ENCODE measurements at places on chromosomes 6 and 20.
A peak's percentile ranks its signal among the peaks of the same experiment; 100 is the strongest.

DNA sequence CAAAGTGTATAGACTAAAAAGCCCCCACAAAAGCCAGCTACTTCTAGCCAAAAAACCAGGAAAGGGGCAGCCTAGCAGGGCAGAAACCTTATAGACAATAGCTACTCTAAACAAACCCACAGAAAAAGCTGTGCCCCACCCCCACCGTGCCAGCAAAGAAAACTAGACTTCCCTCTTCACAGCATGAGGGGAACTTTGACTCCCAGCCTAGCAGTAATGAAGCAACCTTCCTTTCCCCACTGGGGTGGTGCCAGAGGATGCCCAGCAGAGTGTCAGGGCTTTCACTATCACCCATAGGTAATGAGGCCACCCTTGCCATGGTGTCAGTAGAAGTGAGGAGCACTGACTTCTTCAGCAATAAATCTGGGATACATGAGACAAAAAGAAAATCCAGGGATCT is 99.0 kb upstream of the LGSN start:
- no peak for DNase-seq

GRCh38 chr6:1295420-1295819 is 16.5 kb upstream of the FOXQ1 start:
- DNase-seq = no peak

DNA sequence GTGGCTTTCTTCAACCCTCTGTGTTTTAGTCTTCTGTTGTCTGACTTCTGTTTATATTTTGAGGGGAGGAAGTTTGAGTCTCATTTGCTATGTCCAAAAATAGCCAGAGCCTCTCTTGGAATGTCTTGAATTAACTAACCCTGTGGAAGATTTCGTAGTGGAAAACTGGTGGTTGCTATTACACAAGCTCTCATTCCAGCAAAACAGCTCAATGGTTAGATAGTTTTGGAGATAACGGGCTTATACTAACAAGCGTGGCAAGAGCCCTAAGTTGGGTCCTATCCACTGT is 1.6 kb downstream of the CCN2 start:
- peak; percentile 92 for DNase-seq

GRCh38 chr6:45327956-45328522 is at the start of gene RUNX2:
Gene RUNX2, plus strand, starts transcription at chr6:45328330. Its CDS starts 397 bp downstream, at chr6:45328727.
- DNase-seq = peak; percentile 89

- no peak for DNase-seq
These were observed 77.6 kb upstream of the GGTLC1 start for GRCh38 chr20:24066076-24066700.

DNA sequence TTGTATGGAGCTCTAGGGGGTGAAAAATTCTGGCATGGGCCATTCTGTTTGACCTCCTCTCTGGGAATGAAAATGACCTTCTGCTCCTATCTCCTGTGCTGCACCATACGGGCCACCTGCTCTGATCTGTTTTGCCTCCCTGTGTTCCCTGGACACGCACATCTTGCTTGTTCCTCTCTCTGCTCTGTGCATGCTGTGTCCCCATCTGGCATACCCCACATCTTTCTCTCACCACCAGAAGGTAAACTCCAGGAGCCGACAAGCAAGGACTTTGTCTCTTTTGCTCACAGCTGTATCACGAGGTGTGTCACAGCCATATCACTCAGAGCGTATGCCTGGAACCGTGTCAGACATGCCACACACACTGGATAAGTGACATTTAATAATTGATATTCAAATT is 208.4 kb upstream of the DTNBP1 start:
- no peak for DNase-seq

GRCh38 chr6:131381052-131381708 is 191.8 kb upstream of the ARG1 start:
- DNase-seq = peak; percentile 43

DNA sequence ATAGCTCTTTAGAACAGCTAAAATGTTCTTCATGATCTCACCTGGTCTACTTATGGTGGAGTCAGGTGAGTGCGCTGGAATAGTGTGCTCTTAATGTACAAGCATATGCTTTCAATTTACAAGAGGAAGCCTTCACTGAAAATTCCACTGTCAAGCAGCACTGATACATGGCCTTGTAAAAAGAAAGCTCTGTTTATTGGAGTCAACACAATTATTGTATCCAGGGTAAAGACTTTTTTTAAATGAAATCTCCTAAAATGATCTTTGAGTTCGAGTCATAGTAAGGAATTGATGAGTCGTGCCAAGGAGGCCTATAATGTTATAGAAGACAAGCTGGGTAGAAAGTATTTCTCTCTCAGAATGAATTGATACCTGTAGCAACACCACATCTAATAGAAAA is 41.6 kb upstream of the CARMIL1 start:
- peak; percentile 44 for DNase-seq

GRCh38 chr6:41894366-41895299 is 542 bp downstream of the USP49 start:
- DNase-seq = no peak

DNA sequence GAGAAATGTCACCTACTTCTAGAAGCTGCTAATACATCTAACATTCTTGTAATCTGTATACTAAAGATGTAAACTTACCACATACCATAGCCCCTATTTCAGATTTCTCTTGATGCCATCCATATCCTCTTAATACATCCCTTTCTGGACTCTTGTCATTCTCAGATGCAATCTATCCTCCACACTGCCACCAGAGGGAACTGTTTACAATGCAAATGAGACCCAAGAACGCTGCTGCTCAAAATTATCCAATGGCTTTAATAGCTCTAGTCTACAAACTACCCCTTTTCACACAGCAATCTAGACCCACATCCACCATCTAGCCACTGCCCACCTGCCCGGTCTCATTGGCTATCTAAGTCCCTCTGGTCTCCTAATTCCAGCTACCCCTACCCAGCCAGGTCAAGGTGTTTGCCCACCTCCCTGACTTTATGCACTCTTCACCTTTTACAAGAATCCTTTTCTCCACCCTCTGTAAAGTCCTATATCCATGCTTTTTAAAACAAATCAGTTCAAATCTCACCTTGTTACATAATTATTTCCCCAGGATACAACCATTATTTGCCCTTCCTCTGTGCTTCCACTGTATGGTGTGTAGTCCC is 14.8 kb downstream of the FAXC start:
- DNase-seq = peak; percentile 52

DNA sequence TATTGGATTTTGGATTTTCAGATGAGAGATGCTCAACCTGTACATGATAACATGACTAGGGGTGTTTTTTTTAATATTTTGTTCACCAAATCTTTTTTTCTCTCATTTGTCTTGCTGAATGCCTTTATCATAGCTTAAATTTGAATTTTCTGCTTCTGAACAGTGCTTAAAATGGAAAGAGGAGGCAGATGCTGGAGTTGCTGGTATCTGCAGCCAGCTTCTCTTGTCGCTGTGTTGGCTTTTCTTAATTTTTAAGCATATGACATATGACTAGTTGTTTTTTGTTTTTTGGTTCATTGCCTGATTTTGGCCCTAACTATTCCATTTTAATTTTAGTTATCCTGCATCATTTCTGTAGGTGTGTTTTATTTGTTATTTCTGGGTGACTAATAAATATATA is 196.1 kb downstream of the PLCB1 start:
- no peak for DNase-seq

DNA sequence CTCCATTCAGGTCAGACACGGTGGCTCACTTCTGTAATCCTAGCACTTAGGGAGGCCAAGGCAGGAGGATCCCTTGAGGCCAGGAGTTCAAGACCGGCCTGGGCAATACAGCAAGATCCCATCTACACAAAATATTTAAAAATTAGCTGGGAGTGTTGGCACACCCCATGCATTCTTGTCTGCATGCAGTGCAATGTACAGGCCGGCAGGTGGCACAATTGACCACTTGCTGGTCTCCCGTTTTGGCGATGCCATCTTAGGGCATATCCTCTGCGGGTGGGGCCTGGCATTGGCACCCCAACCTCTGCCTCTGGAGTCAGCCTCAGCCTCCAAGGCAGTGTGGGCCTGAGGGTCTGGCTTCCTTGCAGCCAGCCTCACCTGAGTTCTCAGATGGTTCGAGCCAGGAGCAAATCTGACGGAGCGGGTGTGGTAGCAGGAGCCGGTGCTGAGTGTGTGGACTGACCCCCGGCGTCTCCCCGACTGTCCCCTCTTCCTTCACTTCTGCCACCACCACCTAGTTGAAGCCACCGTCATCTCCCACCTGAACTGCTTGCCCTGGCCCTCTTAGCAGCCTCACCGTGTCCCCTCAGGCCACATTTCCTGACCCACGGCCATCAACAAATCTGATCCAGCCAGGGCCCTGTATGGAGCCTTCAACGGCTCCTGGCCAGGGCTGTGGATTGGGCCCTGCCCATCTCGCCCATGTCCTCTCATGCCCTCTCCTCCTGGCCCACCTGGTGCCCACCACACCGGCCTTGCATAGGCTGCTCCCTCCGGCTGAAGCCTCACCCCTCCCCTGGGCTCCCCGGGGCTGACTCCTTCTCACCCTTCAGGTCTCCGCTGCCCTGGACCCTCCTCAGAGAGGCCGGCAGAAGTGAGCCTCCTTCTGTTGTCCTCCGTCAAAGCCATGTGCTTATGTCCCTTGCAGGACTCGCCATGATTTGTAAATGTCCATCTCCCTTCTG is 44.0 kb downstream of the EFCAB8 start:
- peak; percentile 53 for DNase-seq

- no peak for DNase-seq
These were observed 229.9 kb downstream of the ADGRG6 start for GRCh38 chr6:142531727-142532126.

GRCh38 chr20:63858393-63859165 is 2.7 kb upstream of the ABHD16B start:
- DNase-seq = no peak

DNA sequence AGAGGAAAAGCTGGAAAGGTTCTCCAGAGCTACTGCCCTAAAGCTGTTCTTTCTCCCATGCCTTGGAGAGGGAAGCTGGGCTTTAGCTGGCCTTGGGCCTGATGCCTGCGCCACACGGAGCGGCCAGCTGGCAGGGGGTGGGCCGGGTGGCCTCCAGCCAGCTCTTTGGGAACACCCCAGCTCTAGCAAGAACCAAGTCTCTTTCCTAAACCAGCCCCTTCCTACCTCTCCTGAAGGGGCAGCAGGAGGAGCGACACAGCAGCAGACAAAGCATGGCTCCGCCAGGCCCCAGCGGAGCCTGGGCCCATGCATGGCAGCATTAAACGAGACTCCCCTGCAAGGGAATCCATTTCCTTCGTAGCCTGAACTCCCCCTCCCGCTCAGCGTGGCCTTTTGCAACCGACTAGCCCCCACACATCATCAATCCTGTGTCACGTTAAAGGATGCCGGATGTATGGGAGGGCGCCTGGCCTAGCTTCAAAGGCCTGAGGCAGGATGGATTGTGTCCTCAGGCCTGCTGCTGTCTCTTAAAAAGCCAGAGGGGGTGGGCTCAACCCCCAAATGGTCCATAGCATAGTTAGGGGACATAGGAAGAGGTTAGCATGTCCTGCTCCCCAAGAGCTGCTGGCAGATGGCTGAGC is 14.0 kb downstream of the MRPS18A start:
- no peak for DNase-seq

All from AG10803 (cell line).